ENCODE measurements at places on chromosomes 3 and 15.

DNA sequence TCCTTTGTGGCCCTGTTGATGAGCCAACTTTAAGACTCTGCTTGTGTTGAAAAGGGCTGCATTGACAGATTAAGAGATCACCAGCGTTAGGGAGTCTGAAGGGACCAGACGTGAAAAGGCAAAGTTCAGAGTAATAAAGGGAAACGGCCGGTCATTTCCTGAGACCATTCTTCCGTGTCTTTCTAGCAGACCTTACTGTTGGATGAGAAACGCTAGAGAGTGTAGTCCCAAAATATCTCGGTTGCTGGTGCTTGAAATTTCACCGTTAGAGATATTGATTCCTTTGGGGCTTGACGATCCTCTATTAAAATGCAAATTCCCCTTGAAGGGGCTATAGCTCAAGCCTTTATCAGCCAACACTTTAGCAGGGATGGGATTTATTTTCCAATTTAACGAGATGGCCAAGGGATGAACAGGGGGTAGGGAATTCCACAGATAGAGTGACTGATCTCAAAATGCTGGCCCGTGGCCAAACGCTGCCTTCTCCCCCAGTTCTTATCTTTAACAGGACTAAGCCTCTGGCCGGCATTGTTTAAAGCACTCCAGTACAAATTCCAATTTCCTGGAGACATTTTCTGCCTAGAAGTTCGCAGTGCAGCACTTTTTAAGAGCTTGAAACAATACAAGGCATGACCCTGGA is 250.4 kb downstream of the TJP1 start:
- DNase-seq: no peak

- no peak for DNase-seq
Observed at GRCh38 chr3:57682284-57682683, 10.6 kb downstream of the DENND6A start.

GRCh38 chr15:70035719-70036077 is 62.0 kb downstream of the TLE3 start:
- DNase-seq: no peak

DNA sequence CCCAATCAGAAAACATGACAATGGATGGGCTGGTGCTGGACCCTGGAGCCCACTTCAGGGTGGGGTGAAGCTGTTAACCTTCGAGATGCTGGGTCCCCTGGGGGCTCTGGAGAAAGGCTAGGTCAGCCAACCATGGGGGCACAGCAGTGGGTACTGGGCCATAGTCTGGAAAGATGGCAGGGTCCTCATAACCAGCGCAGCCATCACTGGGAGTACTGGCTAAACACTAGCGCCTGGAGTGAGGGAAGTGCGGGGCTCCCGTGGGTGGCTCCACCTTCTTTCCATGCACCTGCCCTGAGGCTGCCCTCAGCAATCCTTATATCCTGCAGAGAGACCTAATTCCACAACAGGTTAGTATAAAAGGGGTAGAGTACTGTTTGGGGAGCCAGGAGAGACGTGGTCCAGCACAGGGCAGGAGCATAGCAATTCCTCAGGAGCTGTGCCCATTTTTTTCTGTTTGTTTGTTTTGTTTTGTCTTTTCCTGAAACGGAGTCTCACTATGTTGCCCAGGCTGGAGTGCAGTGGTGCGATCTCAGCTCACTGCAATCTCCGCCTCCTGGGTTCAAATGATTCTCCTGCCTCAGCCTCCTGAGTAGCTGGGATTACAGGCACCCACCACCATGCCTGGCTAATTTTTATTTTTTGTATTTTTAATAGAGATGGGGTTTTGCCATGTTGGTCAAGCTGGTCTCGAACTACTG is 122.6 kb upstream of the MEF2A start:
- no peak for DNase-seq

- no peak for DNase-seq
Observed at GRCh38 chr3:43796041-43796596, 105.4 kb downstream of the ABHD5 start.

- DNase-seq: no peak
Observed at GRCh38 chr3:186986816-186987215, 56.5 kb downstream of the ST6GAL1 start.

DNA sequence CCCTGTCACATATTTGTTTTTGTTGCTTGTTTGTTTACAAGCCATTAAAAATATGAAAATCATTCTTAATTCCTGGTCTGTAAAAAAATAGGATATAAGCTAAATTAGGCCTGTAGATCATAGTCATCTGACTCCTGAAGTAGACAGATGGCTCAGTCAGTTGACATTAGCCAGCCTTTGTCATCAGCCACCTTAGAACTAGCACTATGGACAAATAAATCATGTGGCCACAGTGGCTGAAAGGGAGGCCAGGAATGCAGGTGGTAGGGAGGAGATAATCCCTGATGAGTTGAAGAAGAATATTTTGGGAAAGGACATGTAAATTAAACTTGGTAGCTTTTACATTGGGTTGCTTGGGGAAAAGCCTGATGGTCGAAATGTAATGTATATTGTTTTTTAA is 1544.9 kb downstream of the SI start:
- DNase-seq: no peak

DNA sequence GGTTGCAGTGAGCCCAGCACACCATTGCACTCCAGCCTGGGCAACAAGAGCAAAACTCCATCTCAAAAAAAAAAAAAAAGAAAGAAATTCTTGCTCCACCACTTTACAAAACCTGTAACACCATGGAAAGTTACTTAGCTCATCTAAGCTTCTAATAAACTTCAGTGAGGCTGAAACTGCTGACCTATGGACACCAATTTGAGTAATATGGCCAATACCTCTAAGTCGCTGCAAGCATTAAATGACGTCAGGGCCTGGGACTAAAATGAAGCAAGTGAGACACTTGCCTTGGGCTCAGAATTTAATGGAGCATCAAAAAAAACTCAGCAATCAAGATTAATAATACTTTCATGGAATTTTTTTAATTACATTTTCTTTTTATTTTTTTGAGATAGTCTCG is 42.5 kb downstream of the ZMAT3 start:
- DNase-seq: no peak

- no peak for DNase-seq
Observed at GRCh38 chr3:97901313-97902248, 70.7 kb downstream of the RIOX2 start.

DNA sequence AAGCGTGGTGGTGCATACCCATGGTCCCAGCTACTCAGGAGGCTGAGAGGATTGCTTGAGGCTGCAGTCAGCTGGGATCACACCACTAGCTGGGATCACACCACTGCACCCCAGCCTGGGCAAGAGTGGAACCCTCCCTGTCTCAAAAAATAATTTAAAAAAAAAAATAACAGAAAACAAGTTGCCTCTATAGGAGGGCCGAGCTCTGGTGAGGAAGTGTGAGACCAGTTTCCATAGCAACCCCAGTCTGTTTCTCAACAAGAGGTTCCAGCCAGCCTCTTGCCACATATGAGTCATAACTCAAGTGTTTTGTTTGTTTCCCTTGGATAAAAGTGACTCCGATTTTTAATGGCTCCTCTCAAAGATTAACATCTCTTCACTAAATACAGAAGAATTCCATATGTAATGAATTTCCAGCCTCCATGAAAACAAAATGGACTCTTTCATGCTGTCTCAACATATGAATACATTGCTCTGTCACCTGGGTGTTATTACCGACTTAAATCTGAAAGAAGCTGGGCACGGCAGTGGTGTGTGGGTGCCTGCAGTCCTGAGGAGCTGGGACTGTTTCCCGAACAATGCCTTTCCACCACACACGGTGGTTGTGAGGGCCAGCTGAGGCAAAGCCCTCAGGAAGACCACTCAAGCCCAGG is 19.7 kb downstream of the TMEM43 start:
- peak; percentile 54 for DNase-seq

DNA sequence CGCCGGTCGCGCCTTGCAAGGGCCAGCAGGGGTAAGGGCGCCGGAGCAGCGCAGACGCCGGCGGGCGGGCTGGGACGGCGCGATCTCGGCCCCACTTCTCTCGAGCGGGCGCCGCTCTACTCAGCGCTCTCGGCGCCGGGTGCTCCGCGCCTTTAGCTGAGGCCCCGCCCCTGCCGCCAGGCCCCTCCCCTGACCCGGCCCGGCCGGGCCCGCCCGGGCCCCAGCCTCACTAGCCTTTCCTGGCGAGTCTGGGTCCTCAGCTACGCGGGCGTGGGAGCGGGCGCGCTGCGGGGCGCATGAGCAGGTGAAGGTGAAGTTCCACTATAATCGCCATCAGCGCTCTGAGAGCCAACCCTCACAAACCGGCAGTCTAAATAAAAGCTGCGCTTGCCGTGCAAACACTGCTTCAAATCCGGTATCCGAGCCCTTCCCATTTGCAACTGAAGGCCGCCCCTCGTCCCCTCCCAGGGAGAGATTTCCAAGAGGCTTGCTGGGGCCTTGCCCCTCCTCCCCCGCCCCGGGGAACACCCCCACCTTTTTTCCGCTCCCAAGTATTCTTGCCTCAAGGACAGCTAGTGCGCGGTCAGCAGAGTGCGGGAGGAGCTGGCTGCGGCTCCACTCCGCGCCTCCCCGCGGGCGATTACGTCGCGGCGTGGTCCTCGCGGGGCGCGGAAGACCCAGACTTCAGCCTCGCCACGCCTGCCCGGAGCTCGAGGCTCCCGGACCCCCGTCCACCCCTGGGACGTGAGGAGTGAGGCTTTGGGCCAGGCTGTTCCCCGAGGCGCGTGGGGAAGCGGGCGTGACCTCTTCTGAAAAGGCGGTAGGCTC is at the start of gene RPP25:
Gene RPP25, minus strand, starts transcription at position 125 of the 828 bp plus-strand sequence. CDS start 189 bp downstream, outside the sequence.
- peak; percentile 45 for DNase-seq

GRCh38 chr3:58141766-58142345 is 68.9 kb downstream of the DNASE1L3 start:
- DNase-seq: no peak

GRCh38 chr3:72421126-72421525 is 427.1 kb downstream of the SHQ1 start:
- DNase-seq: no peak

DNA sequence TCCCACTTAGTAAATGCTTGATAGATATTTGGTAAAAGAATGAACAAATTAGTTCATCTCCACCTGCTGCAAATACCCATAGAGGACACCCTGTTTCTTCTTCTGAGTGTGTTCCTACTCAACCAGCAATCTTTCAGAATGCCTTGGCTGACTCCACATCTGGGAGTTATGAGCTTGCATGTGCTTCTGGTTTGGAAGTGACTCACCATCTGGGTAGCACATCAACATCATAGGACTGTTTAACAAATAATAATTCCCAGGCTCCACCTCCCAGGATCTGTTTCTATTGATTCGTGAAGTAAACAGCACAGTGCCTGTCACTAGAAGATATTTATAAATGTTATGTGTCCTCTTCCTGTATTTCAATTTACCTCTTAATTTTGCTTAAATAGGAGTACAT is 580.1 kb downstream of the ROBO2 start:
- DNase-seq: no peak

GRCh38 chr3:21446945-21447475 is 304.0 kb downstream of the ZNF385D start:
- DNase-seq: no peak

GRCh38 chr3:184814214-184814613 is 2.2 kb downstream of the VPS8 start:
- no peak for DNase-seq

DNA sequence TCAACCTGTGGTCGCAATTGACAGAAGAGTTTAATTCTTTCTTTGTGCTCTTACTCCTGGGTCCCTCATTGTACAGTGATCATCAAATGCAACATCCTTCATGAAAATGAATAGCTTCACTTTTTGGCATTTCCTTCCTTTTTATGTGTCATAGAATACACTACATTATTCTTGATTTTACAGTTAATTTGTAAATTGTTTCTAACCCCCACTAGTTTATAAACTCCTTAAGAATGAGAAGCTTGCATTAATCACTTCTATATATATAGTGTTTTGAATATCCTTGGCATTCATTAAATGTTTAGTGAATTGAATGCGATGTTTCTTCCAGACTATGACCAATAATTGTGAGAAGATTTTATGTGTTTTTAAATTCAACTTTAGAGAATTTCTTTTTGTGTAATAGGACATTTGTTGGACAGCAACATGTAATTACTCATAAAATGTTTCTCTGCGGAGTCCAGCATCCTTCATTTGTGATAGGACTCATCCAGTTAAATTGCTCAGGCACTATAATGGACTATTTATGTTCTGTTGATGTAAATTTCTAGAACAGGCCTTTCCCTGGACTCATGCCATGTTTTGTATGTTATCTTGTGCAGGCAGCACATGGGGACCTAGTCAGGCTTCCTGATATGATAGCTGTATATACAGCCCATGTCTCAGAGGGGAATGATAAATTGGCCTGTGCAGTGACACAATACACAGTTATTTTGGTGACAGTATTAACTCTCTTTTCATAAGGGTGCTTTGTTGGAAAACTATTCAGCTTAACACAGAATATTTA is 51.3 kb downstream of the MBNL1 start:
- no peak for DNase-seq

GRCh38 chr15:85711580-85712192 is 83.0 kb downstream of the KLHL25 start:
- no peak for DNase-seq

DNA sequence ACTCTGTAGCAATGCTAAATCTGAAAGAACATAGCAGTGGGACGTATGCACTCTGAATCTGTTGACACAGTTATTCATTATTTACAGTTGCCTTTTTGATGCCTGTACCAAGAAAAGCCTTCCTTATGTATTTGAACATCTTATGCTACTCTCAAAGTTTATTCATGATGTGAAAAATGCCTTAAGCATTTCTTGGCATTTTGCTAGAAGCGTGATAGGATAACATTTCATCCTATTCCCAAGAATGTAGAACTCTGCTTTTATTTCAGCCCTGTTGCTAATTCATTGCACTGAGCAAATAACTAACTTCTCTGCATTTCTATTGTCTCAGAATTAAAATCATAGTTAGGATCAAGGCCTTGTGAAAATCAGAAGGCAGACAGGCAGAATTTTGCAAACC is 105.5 kb downstream of the STRIT1 start:
- DNase-seq: no peak

GRCh38 chr3:14689247-14689980 is 14.5 kb downstream of the C3orf20 start:
- no peak for DNase-seq
